ENCODE measurements at places on chromosomes 11 and 22.
A peak's percentile ranks its signal among the peaks of the same experiment; 100 is the strongest.

DNA sequence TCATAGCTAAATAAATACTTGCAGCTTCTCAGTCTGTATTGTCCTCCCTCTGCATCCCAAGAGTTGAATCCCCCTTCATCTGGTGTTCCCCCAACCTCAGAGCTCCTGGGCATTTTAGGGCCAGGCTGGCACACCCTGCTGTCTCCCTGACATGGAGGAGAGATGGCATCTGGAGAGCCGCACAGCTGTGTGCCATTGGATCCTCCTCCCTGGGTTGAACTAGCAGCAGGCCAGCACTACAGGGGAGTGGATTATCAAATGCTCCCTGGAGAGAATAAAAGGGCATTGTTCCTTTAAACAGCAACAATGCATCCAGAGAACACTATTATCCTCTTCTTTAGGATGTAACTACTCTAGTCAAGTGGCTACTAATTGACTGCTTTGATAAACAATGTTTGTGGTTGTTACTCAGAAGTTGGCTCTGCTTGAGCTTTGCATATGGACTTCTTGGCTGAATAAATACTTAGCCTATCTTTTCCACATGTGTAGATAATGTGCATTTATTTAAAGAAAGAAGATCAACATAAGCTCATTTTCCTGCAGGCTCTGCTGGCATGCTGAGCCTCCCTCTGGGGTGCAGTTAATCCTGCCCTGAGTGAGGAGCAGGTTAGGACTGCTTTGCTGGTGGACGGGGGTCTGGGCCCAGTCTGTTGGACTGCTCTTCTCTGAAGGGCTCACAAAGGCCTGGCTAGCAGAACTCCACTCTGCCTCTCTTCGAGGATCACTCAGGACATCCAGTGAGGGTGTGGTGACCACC lies 897.2 kb downstream of the TBC1D22A start:
- DNase-seq = no peak

GRCh38 chr22:35498026-35498800 lies 42.4 kb upstream of the RASD2 start:
- DNase-seq = no peak

GRCh38 chr11:45165806-45166603 lies 19.6 kb downstream of the PRDM11 start:
- no peak for DNase-seq

DNA sequence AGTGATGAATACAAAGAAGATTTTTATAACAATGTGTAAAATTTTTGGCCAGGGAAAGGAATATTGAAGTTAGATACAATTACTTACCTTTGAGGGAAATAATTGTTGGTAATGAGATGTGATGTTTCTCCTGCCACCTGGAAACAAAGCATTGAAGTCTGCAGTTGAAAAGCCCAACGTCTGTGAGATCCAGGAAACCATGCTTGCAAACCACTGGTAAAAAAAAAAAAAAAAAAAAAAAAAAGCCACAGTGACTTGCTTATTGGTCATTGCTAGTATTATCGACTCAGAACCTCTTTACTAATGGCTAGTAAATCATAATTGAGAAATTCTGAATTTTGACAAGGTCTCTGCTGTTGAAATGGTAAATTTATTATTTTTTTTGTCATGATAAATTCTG lies 5.3 kb downstream of the BIRC3 start:
- DNase-seq = no peak

GRCh38 chr11:832529-833113 lies at the start of gene CD151:
TSS of gene CD151 (plus strand) at chr11:832952. CDS start at chr11:836070, 3,118 bp downstream.
- peak; percentile 62 for DNase-seq

DNA sequence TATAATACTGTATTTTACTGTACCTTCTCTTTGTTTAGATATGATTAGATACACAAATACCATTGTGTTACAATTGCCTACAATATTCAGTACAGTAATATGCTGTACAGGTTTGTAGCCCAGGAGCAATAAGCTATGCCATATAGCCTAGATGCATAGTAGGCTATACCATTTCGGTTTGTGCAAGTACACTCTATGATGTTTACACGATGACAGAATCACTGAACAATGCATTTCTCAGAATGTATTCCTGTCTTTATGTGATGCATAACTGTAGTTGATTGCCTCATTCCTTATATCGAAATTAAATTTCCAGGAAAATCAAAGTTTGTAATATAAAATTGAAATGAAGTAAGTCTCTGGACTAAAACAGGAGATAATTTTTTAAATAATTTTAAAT lies 49.3 kb upstream of the OR5P2 start:
- DNase-seq = no peak

DNA sequence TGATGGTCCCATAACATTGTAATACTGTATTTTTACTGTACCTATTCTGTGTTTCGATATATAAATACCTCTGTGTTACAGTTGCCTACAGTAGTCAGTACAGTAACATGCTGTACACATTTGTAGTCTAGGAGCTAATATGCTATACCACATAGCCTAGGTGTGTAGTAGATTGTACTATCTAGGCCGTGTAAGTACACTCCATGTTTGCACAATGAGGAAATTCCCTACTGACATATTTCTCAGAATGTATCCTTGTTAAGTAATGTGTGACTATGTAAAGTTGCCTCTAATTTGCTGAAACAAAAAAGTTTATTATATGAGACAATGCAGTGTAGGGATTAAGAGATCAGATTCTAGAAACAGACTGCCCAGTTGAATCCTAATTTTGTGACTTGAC lies 21.3 kb downstream of the CAPRIN1 start:
- DNase-seq = no peak

- DNase-seq = no peak
Measured at GRCh38 chr22:42805998-42806830, 50.9 kb downstream of the ARFGAP3 start.

- DNase-seq = no peak
Measured at GRCh38 chr11:115257270-115257669, 246.9 kb downstream of the CADM1 start.

- no peak for DNase-seq
Measured at GRCh38 chr11:2273311-2273710, 2.9 kb upstream of the ASCL2 start.

GRCh38 chr11:95788921-95789505 lies 569 bp downstream of the FAM76B start:
- DNase-seq = peak; percentile 24

DNA sequence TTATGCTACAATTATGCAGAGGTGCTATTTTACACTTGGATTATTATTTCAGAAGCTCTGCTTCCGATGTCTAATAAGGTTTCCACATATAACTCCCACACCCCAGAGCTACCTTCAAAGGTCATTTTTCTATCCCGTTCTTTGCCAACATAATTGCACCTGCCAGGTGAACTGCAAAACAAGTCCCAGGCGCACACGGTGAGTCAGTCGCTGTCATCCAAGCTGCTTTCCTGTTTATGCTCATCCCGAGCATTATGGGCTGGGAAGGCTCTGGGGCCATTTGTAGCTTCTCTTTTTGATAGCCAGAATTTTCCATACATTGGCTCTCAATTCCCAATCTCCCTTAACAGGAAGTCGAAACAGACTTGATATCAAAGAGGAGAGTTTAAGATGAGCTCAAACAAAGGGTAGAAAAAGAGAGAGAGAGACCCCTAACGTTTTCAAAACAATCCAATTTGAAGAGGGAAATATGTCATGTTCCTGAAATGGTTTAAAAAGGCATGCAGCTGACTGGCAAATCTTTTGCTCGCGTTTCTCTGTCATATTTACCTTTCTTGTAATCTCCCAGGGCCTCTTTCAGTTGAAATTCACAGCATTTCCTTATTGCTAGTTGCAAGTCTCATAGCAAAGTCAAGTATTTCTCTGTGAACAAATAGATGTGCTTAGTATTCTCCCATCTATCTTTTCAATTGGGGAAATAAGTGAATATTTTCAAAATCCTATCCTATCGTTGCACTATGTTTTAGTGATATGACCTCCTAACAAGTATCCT lies 815.9 kb downstream of the KCNA4 start:
- DNase-seq = no peak

GRCh38 chr22:20567993-20568417 lies 60.6 kb downstream of the MED15 start:
- no peak for DNase-seq

DNA sequence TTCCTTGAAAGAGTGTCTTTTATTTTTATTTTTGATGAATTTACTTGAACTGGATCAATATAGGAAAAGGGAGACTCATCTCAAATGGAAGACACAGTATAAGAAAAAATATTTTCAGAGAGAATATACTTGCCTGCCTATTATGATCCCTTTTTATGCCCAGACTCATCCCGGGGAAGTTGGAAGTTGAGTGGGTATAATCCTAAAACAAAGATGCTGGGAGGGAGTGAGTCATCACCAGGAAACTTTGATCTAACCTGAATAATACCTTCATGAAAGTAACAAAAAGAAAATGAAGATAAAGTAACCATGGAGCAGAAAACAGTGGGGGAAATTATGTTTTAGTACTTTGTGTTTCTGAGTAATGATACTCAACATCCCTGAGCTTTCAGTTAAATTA lies 1514.0 kb downstream of the FAM181B start:
- DNase-seq = no peak

- DNase-seq = no peak
Measured at GRCh38 chr11:100832829-100833228, 145.7 kb downstream of the ARHGAP42 start.

DNA sequence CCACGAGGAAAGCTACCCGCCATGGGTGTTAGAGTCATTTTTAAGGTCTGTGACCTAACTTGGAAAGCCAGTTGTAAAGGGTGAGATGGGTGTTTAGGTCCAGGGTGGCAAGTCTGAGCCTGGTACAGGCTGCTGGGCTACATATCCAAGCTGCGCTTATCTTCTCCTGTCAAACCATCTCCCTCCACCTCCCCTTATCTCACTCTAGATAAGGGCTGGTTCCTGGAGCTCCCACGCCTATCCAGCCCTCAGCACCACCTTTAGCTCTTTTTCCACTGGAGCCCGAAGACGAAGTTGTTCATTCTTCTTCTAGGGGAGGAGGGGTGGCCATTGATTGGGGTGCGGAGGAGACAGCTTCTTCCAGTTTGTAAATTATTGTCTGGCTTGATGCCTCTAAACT lies 48.5 kb downstream of the MICAL2 start:
- DNase-seq = no peak

- DNase-seq = no peak
Measured at GRCh38 chr11:117979481-117980211, 6.5 kb upstream of the IL10RA start.

- no peak for DNase-seq
Measured at GRCh38 chr11:34305193-34305592, 52.6 kb downstream of the ABTB2 start.

DNA sequence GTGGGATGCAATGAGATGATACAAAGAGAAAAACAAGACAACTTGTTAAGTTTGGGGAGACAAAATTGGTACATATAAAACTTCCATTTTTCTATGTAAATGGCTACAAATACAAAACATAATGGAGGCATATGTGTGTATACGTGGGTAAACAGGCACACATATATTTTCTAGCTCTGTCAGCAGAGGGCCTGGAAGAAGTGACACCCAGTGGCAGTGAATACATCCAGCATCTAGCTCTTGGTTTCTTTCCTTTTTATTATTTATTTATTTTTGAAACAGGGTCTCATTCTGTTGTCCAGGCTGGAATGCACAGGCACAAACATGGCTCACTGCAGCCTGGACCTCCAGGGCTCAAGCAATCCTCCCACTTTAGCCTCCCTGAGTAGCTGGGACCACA lies 5.0 kb upstream of the RASL10A start:
- DNase-seq = no peak

GRCh38 chr11:2374456-2375201 lies 2.5 kb upstream of the CD81 start:
- DNase-seq = no peak

DNA sequence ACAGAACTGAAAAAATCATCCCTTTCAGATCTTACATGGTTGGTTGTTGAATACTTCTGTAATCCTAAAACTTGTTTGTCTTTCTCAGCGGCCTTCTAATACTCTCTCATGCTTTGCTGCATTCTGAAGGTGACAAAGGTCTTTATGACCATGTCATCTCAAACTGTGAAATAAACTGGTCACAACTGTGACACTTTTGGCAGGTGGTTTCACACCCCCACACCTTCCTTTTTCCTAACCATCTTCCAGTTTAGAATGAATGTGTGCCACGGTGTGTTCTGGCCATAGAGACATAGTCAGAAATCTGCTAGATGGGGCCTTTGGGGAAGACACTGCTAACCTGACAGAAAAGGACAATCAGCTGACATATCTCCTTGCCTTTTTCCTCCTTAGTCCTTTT lies 14.7 kb upstream of the RFPL3 start:
- DNase-seq = no peak

- no peak for DNase-seq
Measured at GRCh38 chr22:27101288-27101687, 443.9 kb downstream of the MIAT start.

GRCh38 chr11:1303973-1304372 lies 5.5 kb downstream of the TOLLIP start:
- no peak for DNase-seq

DNA sequence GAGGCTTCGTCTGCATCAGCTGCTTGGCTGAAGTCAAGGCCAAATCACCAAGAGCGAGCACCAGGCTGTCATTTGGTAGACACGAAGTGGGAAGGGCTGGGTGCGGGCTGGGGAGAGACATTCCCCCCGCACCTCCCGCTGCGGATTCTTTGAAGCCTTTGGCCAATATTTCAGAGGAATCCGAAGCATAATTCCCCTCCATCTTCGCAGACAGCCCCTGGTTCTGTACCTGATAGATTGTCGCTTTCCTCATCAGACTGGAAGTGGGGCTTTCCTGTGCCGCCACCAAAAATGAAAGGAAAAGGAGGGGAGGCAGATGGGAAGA lies 15.3 kb downstream of the BLID start:
- no peak for DNase-seq

DNA sequence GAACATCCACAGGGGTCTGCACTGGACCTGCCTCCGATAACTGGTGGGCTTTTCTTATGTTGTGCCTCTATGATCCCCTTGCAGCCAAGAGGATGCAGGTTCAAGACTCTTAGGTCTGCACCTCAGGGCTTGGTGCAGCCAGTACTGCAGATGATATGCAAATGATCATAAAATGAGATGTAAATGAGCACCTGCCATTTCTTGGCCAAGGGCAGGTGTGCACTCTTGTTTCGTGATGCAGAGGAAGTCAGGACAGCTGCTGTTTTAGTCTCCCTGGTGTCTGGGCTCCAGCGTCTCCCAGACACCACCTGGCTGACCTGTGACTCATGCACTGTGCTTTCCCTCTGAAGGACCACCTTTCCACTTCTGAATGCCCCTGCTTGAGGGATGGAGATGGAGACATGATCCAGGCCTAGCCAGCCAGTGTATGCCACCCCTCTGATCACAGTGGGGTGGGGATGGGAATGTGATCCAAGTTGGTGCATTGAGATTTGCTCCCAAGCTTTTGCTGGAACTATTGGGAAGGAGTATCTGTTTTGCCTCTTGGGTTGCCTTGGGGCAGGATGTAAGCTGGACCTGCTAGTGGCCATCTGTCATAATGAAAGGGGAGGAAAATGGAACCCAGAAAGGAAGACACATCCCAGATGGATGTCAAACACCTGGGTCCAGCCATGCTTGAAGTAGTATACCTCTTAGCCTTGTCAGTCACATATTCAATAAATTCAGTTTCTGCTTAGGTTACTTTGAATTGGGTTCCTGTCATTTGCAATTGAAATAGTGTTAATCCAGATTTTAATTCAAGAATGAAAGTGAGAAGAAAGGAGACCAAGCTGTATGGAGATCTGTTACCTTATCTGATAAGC lies 3.3 kb upstream of the KCNJ11 start:
- DNase-seq = no peak

DNA sequence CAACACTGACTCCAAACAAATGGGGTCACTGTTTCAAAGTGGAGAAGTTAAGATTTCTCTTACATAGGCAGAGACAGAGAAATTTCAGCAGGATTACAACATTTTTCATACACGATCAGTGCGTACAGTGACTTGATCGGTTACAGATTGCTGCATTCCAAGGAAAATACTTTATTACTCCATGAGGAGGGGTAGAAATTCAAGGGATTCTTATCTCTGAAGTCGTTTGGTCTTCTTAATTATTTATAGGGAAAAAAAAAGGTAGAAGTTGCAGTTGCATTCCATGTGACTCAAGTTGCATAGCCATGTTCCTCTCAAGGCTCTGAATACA lies 10.7 kb upstream of the SMIM38 start:
- no peak for DNase-seq

All from CD4-positive, alpha-beta T cell (primary cell).